ENCODE measurements at places on chromosomes 1 and 21.
A peak's percentile ranks its signal among the peaks of the same experiment; 100 is the strongest.

DNA sequence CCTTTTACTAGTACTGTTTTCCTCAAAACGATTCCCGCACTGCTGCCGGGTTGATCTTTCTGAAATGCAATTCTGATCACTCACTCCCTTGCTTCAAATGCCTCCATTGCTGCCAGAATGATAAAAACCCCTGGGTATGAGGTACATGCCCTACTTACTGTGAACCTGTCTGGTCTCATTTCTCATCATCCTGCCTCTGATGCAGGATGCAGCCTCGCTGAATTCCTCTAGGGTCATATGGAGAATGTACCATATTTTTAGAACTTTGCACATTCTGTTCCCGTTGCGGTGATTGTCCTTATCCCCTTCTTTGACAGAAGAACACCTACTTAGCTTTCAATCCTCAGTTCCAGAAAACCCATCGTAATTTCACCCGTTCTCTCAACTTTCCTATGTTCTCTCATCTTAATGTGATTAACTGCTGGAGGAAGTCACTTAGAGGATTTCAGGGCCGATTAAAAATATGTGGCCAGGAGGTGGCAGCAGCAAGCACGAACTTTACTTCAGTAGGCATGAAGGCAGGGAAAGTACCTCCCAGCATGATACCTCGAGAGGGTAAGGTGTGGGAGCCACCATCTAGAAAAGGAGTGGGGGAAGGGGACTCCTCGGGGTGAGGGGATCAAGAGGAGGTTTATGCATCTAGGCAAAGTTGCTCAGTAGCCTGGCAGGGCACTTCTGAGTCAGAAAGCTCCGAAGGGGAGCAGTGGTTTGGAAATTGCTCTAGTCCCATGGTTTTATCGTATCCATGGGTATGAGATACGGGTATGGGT, 361.5 kb upstream of the ZP4 start:
- peak; percentile 33 for DNase-seq

DNA sequence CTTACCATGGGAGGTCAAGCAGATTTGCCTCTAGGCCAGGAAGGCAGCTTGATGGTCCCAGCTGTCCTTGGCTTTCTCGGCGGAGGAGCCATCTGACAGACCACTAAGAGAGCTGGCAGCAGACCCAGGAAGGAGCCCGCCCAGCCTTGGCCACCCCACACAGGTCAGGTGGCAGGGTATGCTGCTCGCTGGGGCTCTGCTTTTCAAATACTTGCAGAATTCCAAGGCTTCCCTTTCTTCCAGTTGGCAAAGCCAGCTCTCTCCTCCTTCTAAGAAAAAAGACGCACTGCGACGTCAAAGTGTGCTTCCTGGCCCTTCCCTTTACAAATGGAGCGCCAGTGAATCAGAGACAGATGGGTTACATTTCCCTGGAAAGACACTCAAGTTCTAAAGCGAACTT, 229.4 kb downstream of the CACNA1E start:
- DNase-seq, result no peak

DNA sequence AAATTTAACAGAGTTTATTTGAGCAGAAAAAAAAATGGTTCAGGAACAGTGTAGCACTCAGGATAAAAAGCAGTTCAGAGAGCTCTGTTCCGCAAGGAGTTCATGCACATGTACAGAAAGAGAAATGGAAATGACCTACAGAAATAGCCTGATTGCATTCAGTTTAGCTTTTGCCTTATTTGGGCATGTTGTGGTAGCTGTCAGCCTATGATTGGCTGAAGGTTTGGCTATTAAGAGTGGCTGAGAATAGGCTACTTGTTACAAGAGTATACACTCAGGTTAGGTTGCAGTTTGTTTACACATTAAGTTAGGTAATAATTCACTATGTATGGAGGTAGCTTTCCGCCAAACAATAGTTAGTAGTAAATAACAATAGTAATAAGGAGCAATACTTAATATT, 511.0 kb upstream of the TMPRSS15 start:
- DNase-seq, result no peak

DNA sequence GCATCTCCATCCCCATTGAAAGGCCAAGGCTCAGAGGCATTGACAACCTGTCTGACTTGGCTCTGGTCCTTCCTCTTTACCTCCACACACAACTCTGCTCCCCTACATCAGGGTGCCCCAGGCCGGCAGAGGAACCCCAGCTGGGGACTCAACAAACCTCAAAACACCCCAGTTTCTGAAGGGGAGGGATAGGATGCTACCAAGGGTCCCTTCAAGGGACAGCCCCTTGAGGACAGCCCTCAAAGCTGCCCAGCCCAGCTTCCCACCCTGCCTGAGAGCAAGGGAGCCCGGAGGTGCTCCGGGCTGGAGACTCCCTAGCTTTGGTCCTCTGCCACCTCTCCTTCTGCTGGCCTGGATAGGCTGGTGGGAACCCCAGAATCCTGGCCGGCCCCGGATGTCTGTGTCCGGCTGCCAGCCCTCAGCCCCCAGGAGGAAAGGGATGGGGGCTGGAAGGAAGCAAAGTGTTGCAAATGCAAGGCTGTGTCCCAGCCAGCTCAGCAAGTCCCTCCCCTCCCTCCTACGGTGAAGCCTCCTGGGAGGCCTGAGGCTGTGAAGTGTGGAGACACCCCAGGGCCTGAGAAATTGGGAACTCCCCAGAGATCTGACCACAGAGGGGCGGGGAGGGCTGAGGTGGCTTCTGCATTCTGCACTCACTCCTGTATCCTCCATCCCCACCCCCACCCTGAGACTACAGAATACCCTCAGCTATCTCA, 1.1 kb upstream of the MARCKSL1 start:
- peak; percentile 71 for DNase-seq

DNA sequence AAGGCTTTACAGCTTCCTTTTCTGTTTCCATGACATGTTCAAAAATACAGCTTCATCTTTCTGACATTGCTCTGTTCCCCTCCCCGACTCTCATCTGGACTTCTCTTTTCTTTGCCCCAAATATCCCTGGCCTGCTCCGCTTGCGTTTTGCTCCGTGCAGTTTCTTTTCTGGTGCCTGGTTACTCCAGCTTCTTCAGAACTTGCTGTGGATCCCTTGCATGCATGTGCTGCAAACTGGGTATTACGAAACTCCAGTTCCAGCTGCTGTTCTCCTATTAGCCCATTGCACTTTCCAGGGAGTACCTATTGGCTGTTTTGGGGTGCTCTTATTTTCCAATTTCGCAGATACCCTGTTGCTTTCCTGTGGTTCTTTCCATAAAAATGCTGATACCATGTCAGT, 9.9 kb upstream of the NDC1 start:
- DNase-seq, result no peak

GRCh38 chr21:44291078-44291935, 5.6 kb downstream of the AIRE start:
- DNase-seq, result no peak

DNA sequence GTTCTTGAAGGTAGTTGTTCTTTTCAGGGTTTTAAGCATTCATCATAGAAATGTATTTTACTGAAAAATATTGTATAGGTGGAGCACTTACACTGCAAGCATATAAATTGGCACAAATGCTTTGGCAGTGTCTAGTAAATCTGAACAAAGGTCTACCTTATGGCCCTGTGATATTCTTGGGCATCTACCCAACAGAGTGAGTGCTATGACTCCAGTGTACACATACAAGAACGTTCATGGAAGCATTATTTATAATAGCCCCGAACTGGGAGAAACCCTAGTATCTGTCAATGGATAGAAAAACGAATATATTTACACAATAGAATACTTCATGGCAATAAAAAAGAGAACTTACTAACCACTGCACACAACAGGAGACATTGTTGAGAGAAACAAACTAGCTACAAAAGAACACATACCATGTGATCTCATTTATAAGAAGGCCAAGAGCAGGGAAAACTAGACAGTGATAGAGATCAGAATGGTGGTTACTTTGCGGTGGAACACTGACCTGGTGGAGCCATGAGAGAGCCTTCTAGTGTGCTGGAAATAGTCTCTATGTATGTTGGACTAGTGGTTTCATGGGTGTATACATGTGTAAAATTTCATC, 96.0 kb downstream of the MAB21L3 start:
- DNase-seq, result no peak

GRCh38 chr1:25858906-25859789, at the start of gene AUNIP:
Gene AUNIP, minus strand, starts transcription at chr1:25859457. Its CDS starts 100 bp downstream, at chr1:25859357.
- DNase-seq, result peak; percentile 93

GRCh38 chr1:59422921-59423575, 126.2 kb downstream of the FGGY start:
- no peak for DNase-seq

DNA sequence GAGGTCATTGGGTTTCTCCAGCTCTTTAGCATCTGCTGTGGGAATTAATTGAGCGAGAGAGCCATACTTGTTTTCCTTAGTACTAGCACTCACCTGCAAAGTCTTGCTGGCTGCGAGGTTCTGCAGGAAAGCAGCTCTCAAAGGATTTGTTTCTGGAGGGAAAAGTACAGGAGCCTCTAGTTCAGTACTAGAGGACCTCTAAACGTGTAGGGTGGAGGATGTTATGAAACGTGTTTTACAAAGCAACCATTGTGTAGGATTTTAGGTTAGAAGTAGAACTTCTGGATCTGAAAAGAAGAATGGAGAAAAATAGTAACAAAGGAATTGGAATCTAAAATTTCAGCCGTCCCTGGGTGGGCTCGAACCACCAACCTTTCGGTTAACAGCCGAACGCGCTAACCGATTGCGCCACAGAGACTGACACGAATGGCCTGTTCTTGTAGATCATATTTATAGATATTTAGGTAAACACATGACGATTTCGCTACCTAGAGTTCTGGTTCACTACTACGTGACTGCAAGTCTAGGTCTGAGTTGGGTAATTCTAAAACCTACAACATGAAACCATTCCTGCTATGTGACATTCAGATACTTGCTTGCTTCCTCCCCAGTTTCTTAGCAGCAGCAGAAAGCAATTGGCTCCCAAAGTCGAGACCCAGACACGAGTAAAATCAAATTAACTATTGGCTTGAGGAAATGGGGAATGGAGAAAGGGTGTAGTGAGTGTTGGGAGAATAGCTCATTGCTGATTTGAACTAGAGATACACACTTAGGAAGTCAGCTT, 60.2 kb upstream of the CFAP126 start:
- peak; percentile 78 for DNase-seq

DNA sequence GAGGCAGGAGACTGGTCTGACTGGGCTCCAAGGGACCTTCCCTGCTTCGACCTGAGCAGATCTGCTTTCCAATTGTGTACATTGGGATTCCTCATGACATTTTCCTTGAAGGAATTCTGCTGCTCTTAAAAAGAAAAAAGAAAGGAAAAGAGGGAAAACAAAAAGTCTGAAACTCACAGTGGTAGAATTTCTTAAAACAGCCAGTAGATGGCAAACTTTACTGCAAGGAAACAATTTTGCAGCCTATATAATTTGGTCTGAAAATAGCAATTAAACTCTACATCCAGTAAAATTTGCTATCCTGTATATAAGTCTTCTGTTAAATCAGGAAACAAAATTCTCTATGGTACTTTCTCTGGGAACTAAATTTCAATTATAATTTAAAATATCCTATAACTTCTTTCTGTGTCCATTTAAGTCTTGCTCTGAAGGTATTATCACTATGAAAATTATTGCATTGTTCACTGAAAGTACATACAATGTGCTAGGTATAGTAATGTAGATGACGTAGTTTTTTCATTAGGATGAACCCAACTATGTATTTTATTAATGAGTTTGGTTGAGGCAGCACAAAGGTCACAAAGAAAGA, 59.8 kb downstream of the CRB1 start:
- peak; percentile 2 for DNase-seq

DNA sequence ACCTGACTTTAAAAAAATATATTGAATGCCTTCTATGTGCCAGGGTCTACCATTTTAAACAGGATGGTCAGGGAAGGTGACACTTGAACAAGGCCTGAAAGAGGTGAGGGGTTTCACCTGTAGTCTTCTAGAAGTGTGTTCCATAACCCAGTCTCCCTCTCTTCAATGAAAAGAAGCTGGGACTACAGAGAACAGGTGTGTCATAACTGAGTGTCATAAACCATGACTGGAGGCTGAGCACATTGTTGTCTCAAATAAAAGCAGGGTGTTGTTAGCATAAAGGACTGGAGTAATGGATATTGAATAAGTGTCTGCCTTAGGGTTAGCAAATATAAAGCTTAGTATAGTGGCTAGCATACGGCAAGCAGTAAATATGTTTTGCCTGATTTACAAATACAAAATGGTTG, 65.4 kb downstream of the SYDE2 start:
- no peak for DNase-seq

GRCh38 chr1:156148216-156148615, 5.2 kb upstream of the SEMA4A start:
- DNase-seq, result no peak

- DNase-seq, result no peak
Observed at GRCh38 chr1:227541796-227542152, 21.6 kb upstream of the ZNF678 start.

- peak; percentile 68 for DNase-seq
Observed at GRCh38 chr1:183022202-183023145, 746 bp upstream of the LAMC1 start.

- no peak for DNase-seq
Observed at GRCh38 chr1:117535821-117536220, 70.0 kb upstream of the TENT5C start.

DNA sequence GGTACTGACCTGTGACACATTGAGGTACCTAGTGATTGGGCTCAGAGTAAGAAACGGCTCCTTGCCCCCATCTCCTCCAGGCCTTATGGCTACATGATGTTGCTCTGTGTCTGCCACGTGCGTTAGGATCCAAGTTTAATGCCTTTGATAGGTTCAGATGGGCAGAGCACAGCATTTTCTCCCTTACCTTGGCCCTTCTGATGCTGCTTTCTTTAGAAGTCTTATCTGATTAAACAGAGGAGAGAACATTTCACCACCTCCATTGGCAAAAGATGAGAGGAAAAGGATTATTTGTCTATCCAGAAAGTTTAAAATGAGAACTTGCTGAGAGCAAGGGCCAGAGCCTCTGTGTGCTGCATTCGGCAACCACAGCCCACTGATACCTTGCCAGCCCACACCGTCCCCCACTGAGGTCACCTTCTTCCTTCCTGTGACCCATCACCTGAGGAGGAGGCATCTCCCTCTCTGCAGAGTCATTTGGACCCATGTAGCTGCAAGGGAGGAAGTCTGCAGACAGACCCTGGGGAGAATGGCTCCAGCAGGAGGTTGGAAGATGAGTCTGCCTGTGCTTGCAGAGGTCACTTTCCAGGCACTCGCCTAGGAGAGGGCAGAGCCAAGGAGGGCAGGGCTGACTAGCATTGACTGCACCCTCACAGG, 16.7 kb downstream of the SHISA4 start:
- DNase-seq, result peak; percentile 17

- peak; percentile 14 for DNase-seq
Observed at GRCh38 chr1:236913371-236914037, 90.7 kb downstream of the MT1HL1 start.

- DNase-seq, result no peak
Observed at GRCh38 chr1:168260393-168260792, 20.3 kb upstream of the TBX19 start.

GRCh38 chr1:156664767-156665411, 12.3 kb downstream of the NES start:
- no peak for DNase-seq

Data from activated CD4-positive, alpha-beta T cell treated with anti-CD3 and anti-CD28 coated beads, Interleukin-10, Interleukin-2, amounts not matched to agents 100 ng/mL and 50 ng/mL, durations not matched to agents 16 hours and 8 hours (primary cell).